Brain (organoid and tissue), 16 donors: ENCODE measurements at places on chromosomes 4 and X.

- DNase-seq: no peak
Measured at GRCh38 chr4:56971383-56971782, 6.0 kb downstream of the NOA1 start.

DNA sequence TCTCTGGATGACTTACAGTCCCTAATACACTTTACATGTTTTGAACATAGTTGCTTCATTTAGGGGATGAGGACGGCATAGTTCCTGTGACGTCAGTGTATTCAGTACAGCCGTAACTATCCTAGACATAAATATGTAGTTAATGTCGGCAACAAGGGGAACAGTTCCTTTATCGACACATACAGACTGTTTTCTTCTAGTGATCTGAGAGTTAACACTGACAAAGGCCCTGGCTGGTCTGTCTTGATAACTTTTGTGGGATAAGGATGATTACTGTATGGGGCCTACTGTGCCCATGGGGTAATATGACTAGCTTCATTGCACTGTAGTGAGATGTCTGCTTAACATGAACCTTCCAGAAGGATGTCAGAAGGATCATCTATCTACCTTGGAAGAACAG, 131.2 kb downstream of the ZNF518B start:
- DNase-seq: no peak

- no peak for DNase-seq
Measured at GRCh38 chr4:55512922-55513571, 33.7 kb downstream of the CLOCK start.

GRCh38 chr4:26288355-26288909, 32.4 kb upstream of the RBPJ start:
- DNase-seq: no peak

- DNase-seq: no peak
Measured at GRCh38 chrX:40971736-40972135, 113.5 kb upstream of the USP9X start.

- peak; percentile 64 for DNase-seq
Measured at GRCh38 chr4:110586131-110586850, 36.6 kb downstream of the PITX2 start.

- DNase-seq: no peak
Measured at GRCh38 chr4:120819805-120820437, 102.6 kb downstream of the PRDM5 start.

GRCh38 chr4:55866973-55867574, 13.6 kb downstream of the EXOC1 start:
- DNase-seq: peak; percentile 68

DNA sequence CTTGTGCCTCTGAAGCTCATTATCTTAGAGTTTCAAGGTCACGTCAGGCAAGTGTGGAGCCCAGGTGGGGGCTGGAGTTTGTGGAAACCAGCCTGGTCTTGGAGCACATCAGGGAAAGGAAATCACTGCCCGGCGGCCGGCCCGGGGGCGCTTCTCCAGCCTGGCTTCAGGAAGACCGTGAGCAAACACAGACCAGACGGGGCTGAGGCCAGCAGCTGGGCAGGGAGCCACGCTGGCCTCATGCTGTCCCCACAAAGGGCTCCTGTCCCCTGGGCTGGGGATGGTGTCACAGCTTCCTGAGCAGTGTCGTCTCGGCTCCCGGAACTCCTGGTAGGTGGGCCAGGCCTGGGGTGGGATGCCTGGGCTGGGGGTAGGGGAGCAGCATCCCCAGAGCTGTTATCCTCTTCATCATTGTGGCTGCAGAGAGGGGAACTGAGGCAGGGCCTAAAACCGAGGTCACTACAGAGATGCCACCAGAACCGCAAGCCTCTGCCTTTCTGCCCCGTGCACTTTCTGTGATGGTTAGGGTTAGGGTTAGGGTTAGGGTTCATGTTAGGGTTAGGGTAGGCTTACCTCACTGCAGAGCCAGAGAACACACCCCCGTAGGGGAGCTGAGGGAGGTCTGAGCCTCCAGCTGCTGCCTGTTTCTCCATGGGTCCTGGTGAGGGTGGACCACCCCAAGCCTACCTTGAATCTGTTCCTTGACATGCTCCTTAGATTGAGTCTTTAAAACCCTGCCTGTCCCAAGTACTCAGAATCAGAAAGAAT, 77.5 kb downstream of the HTRA3 start:
- DNase-seq: no peak

GRCh38 chr4:122731676-122732075, 828 bp upstream of the BBS12 start:
- no peak for DNase-seq

- DNase-seq: no peak
Measured at GRCh38 chrX:21944136-21944615, 3.7 kb downstream of the SMS start.

GRCh38 chr4:148852092-148852699, 410.0 kb upstream of the NR3C2 start:
- no peak for DNase-seq

DNA sequence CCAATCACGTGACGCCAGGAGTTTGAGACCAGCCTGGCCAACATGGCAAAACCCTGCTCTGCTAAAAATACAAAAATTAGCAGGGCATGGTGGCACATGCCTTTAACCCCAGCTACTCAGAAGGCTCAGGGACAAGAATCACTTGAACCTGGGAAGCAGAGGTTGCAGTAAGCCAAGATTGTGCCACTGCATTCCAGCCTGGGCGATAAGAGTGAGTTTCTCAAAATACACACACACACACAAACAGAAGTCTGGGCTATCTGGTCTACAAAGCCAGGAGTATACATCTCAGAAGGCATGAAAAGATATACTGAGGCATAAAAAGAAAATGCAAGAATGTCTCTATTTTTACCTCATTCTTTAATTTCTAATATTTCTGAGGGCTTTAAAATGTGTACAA, 11.3 kb downstream of the YTHDC1 start:
- no peak for DNase-seq

DNA sequence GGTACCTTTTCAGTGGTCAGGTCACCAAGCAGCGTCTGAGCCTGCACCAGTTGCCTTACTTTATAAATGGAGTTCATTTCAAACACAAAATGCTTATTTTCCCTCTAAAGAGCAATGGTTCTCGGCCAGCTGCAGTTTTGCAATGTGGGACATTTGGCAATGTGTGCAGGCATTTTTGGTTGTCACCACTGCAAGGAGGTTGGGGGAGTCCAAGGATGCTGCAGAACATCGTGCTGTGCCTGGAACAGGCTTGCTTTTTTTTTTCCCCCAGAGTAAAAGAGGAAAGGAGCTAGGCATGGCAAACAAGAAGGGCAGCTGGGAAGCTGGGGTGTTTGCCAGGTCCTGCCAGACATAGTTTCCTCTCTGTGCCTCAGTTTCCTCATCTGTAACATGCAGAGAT, 115.6 kb downstream of the GPR143 start:
- DNase-seq: no peak

GRCh38 chrX:65706041-65706828, 38.8 kb downstream of the MSN start:
- no peak for DNase-seq

GRCh38 chr4:85005865-85006377, 39.4 kb upstream of the WDFY3 start:
- no peak for DNase-seq

DNA sequence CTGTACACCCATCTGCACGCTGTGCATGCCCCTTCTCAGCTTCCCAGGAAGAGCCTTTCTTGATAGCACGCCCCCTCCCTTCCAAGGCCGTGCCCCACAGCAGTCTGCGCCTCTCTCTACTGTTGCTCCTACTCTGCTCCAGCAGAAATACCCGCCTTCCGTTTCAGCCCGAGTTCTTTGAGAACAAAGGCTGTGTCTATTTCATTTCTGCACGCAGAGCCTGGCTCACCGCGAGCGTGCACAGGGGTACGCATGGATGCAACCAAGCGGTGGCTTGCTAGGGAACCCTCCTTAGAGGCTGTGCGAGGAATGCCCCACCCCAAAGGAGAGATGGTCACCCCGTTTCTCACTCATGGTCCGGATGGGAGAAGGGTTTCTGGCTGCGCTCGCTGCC, 485 bp downstream of the AADAT start:
- DNase-seq: peak; percentile 69

DNA sequence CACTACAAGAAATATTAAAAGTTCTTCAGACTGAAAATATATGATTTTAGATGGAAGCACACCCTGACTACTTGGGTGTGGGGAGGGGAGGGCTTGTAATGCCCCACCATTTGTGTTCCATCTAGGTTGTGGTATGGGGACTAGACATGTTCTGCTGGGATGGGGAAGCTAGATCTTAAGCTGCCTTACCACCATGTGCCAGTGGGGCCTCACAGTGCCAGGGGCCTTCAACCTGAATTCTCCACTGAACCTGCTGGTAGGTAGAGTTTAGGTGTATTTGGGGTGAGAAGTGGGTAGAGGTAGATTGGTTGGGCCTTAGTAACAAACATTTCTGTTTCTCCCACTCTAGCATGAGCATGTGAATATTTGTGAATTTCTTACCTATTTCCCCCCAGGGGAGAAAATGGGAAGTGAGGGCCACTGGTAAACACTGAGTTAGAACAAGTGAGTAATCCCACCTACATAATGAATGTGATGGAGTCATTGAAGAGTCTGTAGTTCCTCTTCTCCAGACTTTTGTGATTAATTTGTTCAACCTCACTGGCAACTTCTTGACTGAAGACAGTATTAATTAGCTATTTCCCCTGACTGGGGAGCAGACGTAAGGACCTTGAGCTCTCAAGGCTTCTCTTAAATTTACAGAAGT, 44.0 kb downstream of the BRCC3 start:
- no peak for DNase-seq

DNA sequence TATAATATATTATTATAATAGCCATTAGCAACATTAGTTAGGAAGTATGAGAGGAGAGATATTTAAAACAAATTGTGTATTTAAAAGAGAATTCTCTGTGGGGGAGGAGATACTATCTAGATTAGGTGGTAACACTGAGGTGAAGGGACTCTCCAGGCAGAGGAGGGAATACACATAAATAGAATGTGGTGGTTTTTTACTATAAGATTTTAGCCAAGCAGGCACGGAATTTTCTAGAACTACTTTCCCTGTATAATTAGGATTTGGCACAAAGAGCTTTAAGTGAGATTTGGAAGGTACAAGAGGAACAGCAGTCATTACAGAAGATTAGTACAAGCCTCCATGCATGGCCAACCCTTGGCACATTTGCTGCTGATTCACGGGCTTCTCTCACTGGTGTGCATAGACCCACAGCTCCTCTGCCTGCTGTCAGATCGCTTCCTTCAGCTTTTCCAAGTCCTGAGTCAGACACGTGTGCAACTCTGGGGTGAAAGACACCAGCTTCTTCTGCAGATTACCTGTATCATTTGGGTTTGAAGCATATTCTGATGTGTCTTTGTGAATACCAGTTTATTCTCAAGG, 685.5 kb downstream of the KCTD8 start:
- no peak for DNase-seq

DNA sequence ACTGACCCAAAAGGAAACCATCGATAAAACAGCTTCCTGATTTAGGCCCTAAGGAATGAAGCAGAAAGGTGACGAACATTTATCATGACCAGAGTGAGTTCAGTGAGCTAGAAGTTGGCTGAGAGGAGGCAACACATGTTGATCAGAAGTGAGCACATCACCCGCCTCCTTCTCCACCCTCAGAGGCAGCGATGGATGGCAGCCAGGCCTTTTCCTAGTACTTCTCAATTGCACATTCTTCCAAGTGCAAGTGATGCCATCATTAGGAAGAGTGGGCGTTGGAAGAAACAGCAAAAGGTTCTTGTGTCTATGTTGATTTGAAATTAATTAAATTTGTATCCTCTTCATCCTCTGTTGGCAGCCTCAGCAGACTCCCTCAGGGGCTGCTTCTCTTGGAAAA, 51.7 kb downstream of the TMEM154 start:
- DNase-seq: no peak

- no peak for DNase-seq
Measured at GRCh38 chr4:85094735-85095134, 128.2 kb upstream of the WDFY3 start.

GRCh38 chr4:98406819-98407218, 145.6 kb downstream of the RAP1GDS1 start:
- no peak for DNase-seq

- peak; percentile 63 for DNase-seq
Measured at GRCh38 chr4:25797136-25797535, 65.7 kb downstream of the SEL1L3 start.

- DNase-seq: no peak
Measured at GRCh38 chr4:180521181-180521580, 1722.0 kb upstream of the TENM3 start.

DNA sequence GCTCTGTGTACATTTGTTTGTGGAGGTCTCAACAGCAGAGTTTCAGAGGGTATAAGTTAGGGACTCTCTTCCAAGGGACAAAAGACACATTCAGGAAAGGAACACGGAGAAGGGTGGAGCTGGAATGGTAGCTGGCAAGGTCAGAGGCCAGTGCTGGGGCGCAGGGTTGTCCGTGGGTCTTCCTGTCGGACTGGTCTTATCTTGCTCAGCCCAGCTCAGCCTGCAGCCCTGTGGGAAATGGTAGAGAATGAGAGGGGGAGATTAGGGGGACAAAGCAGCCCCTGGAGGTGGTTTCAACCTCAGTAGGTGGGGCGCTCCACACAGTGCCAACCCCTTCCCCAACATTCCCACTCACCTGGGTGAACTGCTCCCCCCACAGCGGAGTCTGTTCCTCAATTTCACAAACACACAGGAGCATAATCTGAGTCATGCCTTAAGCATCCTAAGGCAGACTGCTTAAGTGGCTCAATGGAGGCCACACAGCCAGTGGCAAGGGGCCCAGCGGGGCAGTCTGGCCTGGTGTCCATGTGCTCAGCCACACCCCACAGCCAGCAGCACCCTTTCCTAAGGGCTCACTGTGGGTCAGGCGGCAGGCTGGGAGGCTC, 6.9 kb upstream of the HDAC6 start:
- no peak for DNase-seq

DNA sequence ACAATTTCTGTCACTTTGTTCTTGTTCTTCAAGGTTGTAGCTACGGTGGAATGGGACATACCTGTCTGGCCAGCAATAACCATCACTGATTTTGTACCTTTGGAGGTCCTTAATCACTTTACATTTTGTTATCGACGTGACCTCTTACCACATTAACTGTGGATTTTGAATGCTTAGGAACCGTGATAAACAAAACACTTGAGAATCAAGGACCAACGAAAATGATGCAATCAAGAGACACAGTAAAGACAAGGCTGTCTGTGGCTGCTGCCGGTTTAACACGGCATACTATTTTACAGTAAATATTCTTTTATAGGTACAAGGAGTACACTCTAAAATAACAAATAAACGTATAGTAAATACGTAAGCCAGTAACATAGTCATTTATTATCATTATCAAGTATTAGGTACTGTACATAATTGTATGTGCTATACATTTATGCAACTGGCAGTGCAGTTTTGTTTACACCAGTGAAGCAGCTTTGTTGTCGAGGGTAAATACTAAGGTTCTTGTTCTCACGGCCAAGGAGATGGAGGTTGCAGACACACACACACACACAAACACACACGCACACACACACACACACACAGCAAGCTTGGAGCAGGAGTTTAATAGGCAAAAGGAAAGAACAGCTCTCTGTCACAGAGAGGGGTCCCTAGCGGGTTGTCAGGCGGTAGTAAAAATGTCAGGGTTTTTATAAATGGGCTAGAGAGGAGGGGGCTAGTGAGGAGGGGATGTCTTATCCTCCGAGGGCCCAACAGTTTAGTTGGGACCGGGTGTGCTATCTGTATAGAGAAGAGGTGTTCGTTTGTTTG, 194.7 kb upstream of the CXorf51B start:
- DNase-seq: peak; percentile 53
